ENCODE measurements at places on chromosomes 5 and 9.

DNA sequence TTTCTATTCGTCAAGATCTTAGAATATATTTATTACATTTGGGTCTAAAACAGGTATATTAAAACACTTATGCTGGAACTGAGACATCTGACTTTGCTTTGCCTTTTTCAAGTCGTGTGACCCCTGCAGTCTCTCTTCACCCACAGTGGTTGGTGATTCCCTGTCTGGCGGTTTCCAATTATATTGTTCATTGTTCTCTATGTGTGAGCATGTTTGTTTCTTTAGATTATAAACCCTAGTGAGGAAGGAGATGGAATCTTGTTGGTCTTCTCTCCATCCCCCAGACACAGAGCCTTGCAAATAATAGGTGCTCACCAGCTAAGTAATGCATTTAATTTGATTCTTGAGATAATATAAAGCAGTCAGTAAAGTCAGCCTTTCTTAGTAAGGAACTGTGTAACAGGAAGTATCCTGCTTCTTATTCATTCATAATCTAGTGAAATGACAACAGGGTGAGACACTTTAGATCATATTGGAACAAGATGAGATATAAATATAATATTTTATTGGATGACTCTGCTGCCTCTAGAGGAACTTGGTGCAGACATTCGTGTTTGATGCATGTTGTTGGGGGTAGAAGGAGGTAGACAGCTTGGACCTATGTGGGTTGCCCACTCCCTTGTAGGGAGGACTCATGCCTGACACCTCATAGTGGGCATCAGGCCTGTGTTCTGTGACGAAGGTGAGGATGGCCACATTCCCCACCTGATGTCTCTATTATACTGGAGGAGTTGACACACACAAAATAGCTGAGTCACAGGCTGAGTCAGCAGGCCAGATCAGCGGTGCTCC lies 88.1 kb downstream of the FGF1 start:
- DNase-seq = no peak

DNA sequence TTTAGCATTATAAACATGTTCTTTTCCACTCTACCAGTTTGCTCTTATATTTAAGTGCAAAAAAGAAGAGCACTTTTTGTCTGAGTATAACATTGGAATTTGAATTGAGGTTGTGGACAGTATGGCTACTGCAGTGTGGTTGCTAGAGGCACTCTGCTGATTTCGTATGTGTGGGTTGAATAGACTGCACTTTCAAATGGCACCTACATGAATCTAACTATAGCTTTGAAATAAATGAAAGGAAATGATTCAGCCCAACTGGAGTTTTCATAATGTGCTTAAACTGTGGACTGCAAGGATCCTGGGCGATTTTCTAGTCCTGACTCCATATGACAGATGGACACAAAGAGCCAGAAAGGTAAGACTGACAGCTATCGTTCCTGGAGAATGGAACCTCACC lies 657.6 kb upstream of the RIOK2 start:
- DNase-seq = no peak

- DNase-seq = no peak
These were observed 390.3 kb downstream of the ANXA1 start for GRCh38 chr9:73541923-73542322.

- DNase-seq = no peak
These were observed 18.4 kb upstream of the CNTLN start for GRCh38 chr9:17116400-17116837.

- DNase-seq = no peak
These were observed 13.1 kb downstream of the SH3RF2 start for GRCh38 chr5:145949474-145949873.

- no peak for DNase-seq
These were observed 48.9 kb upstream of the BOD1 start for GRCh38 chr5:173665326-173665725.

All from D721Med (cell line).